Right renal pelvis (tissue), 4 donors: ENCODE measurements at places on chromosomes 5 and 9.

DNA sequence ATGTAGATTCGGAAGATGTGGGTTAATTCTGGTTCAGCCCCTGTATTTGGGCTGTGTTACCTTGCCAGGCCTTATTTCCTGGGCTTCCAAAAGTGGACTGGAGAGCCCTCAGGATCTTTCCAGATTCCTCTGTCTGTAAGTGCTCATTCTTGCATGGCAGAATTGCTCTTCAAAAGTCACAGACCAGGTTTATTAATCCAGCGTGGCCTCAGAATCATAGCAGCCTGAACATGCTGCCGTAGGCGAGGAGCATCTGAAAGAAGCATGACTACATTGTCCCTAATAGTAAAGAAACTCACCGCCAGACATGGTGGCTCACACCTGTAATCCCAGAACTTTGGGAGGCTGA, 307.8 kb downstream of the GADD45G start:
- no peak for DNase-seq

GRCh38 chr5:131180407-131180806, 9.7 kb downstream of the LYRM7 start:
- no peak for DNase-seq

DNA sequence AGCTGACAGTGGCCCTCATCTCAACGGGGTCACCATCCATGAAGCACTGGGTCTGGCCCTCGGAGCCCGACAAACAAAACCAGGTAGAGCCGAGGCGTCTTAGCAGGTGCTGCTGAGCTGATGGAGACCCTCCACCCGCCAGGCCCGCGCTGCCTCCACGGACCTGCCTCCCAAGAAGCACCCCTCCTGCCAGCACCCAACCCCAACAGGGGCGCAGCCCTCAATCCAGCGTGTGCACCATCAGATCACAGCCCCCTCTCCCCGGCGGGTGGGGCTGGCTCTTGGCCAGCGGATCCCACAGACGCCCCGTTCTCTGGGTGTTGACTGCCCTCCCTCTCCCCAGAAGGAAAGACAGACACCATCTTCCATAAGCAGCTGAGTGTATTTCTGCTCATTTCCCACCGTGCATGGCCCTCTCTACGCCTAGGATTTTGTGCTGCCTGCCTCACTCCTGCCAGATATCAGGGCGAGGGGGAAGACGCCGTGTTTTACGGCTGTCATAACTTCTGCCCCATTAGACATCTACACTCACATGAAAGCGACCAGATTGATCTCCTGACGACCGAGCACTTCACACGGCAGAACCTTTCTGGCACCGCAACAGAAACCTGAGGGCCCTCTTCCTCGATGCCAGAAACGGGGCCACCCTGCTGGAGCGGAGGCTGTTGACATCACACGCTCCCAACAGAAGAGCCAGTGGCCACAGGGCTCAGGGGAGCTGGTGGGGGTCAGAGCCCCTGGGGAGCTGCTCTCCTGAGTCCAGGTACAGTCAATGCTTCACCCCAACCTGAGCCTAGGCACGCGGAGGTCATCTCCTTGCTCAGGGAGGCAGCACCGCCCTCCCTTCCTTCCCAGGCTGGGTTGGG, 12.4 kb downstream of the NACC2 start:
- no peak for DNase-seq

DNA sequence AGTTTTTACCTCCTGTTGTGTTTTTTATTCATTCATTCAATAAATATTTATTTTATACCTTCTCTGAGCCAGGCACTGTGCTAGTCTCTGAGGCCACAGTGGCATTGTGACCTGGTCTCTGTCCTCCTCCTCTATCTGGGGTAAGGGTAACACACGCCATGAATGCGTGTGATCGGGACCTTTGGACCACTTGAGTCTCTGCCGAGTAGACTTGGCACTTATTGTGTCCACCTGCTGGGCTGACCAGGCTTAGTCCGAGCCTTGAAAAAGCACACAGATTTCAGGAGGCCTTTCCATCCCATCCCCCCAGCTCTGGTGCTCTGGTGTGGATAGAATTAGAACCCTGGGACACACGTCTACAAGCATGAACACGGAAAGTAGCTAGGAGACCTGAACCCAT, 58.7 kb downstream of the ERGIC1 start:
- DNase-seq: no peak

DNA sequence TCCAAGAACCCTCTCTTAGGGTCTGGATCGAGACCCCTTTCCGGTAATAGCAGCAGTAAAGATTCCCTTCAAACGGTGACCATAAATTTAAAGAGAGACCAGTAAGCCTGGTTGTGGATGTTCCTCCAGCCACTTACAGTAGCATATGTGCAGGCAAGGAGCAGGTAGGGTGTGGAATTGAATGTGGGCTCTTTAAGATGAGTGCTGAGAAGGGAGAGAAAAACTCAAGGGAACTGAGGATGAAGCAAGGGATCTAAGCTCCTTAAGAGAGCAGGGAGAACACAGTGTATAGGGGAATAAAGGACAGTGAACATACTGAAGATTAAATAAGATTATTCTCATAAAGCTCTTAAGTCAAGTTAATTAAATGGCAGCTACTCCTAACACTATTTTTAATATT, 51.3 kb downstream of the DPYSL3 start:
- DNase-seq: no peak

DNA sequence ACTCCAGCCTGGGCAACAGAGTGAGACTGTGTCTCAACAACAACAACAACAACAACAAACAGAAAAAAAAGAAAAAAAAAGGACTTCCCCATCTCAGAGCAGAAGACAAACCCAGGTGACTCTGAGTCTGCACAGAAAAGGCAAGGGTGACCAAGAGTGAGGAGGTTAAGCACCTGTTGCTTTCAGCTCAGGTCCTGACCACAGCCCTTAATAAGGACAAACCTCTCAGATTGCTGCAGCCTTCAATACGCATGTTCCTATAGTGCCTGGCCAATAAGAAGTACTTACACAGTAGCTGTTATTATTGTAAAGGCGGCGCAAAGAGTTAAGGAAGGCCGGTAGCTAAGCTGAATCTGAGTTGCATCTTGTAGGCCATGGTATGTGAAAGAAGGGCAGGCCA, 102.3 kb upstream of the MSX2 start:
- no peak for DNase-seq

DNA sequence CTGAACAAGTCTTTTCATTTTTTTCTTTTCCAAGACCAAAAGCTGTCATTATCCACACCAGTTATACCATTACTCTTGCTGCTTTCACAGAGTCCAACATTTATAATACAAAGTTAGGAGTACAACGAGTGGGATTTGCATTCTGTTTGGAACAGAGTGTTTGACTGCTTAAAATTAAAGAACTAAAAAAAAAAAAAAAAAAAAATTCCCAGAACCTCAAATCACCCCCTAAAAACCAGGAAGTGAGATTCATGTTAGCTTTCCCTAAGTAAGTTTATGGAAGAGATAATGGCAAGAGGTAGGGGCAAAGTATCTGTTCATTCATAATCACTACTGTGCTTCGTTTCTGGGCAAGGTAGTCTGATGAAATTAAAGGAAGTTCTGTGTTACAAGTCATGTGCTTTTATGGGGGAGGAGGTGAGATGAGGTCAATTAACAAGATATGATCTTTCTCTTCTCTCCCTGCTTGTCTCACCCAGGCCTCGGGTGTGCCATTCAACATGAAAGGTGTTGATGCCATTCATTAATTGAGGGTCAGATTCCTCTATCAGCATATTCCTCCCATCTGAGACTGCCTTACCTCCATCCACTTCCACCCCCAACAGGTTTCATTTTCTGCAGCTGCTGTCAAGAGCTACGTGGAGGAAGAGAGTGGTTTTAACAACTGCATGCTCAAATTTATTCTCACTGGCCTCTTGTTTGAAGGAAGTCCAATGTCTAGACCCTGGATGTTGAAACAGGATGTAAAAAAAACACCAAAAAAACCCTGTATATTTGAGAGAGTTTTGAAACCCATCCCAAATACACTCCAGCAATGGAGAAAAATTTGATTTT, 58.1 kb downstream of the MARCHF3 start:
- no peak for DNase-seq

GRCh38 chr9:21682981-21683380, 119.5 kb upstream of the MTAP start:
- DNase-seq: no peak

DNA sequence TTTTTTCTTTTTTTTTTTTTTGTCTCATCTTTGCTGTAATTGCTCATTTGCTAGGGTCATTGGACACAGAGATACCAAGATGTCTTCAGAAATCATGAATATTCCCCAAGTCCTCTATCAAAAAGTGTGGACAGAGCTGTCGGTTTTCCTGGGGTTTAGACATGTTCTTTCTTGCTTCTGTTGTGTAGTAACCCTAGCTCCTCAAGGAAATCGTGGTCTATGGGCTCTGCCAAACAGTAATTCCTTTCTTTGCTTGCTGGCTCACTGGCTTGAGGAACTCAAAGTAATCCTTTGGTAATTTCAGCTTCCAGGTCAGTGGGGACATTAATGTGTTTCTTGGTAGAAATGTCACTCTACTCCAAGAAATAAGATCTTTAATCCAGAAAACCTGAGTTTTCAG, 101.7 kb downstream of the TMC1 start:
- no peak for DNase-seq

GRCh38 chr9:82934949-82935348, 128.0 kb downstream of the RASEF start:
- no peak for DNase-seq

DNA sequence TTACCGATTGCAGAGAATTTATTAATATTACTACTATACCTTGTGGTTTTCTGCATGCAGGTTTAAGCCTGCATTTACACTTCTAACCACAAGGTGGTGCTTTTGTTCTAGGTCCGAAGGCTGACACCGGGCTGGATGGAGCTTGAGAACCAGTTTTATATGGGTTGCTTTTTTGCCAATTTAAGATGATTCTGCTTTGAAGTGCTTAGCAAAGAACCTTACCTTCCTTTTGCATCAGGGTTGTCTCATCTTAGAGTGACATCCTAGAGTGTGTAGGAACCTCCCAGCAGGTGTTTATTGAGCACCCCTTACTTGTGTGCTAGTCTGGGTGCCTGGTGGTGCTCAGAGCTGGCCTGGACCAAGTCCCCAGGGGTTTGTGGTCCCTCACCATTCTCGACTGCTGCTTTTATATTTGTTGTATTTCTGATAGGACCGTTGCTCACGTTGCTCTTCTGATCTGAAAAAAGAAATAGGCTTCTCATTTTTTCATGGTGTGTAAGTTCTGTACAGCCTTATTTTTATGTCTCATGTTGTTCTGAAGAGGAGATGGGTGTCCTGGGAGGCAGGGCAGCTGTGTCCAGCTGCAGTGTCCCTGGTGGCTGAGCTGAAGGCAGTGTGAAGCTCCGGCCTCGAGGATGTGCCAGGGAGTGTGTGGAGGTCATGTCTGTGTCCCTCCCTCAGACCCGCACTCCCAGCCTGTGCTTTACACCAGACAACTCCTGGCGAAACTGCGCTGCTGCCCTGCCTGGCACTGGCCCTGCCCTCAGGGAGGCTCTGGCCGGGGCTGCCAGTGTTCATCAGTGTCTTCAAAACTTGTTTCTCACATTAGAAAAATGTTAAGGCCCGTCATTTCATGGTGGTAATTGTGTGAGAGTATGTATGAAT, 54.3 kb downstream of the EHMT1 start:
- DNase-seq: no peak

DNA sequence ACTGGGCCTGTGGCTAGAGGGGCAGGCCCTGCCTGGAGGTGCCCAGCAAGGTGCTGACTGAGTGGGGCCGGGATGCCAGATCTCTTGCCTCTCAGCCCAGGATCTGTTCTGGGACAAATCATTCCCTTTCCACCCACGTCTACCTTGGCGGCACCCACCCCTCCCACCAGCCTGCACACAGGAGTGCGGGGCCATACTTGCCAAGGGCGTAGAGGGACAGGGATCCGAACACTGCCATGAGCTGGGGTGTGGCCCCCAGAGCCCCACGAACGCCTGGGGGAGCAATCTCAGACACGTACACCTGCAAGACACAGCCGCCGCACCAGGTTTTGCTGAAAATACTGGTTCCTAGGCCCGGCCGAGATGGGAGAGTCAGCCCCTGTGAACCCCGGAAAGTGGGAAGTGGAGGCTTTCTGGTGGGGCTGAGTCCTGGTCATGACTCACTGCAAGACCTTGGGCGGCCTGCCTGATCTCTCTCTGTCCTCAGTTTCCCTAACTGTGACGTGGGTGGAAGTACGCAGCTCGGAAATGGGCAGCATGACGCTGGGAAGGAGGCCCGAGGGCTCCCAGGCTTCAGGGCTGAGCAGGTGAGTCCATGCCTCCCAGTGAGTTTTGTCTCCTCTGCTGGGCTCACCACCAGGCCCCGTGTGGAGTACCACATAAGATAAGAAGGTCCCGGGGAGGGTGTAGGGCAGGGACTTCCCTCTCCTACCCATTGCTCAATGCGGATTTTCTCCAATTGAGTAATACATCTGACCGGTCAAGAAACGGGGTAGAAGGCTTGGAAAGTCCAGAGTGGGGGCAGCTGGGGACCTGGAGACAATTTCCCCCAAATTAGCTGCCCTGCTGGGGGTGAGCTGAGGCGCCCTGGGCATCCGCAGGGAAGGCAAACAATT, 2.6 kb downstream of the SLC2A6 start:
- DNase-seq: no peak

DNA sequence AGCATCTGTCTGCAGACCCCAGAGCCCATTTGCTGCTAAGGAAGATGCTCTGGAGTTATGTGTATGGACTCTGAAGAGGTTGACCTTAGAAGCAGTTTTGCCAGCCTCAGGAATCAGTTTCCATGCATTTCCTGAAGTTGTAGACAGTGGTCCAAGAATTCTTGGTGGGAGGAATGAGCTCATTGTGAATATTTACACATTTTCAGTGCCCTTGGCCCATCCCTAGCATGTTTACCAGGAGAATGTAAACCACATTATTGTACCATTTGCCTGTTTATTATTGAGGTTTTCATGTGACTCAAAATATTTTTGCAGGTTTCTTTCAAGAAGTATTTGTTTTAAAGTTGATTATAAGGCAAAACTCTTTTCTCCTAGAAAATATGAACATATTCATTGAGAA, 93.8 kb downstream of the NXNL2 start:
- no peak for DNase-seq

DNA sequence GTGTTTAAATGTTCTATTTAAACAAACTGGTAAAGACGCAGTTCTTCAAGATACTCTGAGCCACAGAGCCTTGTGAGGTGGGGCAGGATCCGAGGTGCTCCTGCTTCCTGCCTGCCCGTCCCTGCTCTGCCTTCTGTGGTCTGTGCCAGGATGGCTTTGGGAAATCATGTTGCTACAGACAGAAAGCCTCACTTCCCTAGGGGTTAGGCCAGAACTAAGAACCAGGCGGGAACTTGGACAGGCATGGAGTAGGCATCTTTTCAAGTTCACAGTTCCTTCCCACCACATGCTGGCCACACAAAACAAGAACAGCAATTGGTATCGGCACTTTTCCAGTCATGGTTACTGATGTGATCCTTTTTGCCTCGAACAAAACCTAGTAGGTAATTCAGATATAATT, 67.7 kb upstream of the SPOCK1 start:
- DNase-seq: no peak
